ENCODE measurements at places on chromosomes 6 and 20.

DNA sequence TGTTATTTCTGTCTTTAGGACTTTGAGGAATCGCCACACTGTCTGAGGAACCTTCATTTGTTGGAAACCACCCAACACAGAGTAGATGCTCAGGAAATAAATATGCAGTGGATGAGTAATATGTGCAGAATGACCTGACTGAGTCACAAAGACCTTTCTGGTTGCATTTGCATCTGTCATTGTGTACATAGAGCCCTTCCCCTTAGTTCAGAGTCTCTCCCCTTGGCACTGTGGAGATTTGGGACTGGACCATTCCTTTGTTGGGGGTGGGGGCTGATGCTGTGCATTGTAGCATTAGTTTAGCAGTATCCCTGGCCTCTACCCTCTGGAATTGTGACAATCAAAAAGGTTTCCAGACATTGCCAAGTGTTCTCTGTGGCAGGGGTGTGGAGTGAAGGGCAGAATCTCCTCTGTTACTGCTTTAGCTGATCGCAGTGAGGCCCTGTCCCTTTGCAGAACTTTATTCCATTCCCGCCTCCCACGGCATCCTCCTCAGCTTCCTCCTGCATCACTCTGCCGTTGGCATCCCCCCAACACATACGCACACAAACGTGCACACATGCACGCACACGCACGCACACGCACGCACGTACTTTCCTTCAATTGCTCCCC lies 64.5 kb downstream of the EYA2 start:
- DNase-seq: no peak

GRCh38 chr6:166029506-166029905 lies 138.1 kb downstream of the TBXT start:
- DNase-seq: no peak

DNA sequence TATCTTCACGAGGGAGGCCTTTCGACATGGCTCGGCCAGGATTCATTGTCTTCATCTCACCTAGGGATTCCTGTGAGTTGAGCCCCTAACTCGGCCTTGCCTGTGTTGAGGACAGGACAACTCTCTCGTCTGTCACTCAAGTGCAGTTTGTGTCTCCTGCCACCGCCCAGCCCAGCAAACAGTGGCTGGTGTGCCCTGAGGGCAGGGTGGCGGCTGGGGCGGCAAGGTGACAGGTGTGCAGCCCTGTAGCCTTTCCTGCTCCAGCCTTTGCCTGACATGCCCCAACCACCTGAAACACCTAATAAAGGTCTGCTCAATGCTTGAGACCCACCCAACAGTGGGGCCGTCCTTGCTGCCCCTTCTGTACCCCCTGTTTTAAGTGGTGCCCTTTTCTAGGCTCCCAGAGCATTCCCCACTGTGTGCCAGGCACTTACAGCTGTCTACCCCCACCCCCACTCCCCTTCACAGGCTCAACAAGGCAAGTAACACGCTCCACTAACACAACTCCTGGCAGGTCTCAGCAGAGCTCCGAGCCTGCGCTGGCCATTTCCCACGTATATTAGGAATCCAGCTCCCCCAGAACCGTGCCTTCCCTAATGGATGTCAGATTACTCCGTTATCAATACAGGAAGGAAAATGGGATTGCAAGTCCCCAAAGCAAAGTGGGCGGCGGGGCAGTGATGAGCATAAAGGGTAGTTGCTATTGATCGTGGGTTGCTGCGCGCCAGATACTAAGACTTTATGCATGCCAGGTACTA lies 17.7 kb downstream of the GFRA4 start:
- DNase-seq: no peak

DNA sequence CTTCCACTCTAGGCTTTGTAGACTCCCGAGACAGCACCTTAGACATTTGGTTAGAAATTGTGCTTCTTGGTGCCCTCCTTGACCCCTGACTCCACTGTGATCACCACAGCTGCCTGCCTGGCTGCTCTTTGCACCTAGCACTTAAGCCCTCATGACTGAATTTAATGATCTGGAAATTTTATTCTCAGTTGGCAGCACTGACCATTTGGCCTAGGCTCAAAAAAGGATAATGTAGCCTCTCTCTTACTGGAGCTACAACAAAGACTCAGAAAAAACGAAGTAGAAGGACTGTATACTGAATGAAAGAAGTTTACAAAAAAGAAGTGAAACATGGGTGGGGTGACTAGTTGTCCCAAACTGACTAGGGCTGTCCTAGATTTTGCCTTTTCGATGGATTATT lies 11.3 kb upstream of the ABRACL start:
- DNase-seq: no peak

- DNase-seq: no peak
These were observed 96.6 kb upstream of the MAN1A1 start for GRCh38 chr6:119446115-119446554.

GRCh38 chr20:48205786-48206185 lies 420.5 kb upstream of the SULF2 start:
- no peak for DNase-seq

- DNase-seq: no peak
These were observed 55.1 kb downstream of the MYLK4 start for GRCh38 chr6:2695454-2696095.

DNA sequence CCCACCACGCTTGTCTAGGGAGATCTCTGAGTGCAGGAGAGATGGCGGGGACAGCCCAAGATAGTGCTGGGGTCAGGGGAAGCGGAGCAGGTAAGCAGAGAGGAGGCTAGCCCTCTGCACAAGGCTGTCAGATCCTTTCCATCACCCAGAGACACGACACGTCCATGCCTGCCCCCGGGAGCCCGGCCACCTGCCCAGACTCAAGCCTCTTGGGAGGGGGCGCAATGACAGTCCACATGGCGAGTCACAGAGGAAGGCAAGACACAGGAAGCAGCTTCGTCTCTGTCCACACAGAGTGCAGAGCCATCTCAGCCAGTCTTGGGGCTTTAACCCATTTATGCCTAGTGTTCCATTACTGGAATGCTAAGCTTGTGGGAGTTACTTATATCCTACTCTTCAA lies 78.4 kb downstream of the PREX1 start:
- no peak for DNase-seq

- peak; percentile 46 for DNase-seq
These were observed 71.6 kb downstream of the SH3BGRL2 start for GRCh38 chr6:79702691-79703090.

- no peak for DNase-seq
These were observed 10.4 kb downstream of the CD24 start for GRCh38 chr6:106964099-106964498.

- no peak for DNase-seq
These were observed 160.5 kb downstream of the TTLL2 start for GRCh38 chr6:167485186-167485978.

GRCh38 chr6:30355281-30355680 lies 10.3 kb downstream of the RPP21 start:
- DNase-seq: no peak

DNA sequence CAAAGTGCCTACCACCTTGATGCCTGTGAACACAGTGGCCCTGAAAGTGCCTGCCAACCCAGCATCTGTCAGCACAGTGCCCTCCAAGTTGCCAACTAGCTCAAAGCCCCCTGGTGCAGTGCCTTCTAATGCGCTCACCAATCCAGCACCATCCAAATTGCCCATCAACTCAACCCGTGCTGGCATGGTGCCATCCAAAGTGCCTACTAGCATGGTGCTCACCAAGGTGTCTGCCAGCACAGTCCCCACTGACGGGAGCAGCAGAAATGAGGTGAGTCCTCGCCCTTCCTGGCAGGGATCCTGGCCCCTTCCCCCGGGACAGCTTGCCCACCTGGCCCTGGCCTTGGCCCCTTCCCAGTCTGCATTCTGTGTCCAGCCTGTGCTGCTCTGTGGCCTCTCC lies 17.9 kb downstream of the MAVS start:
- no peak for DNase-seq

DNA sequence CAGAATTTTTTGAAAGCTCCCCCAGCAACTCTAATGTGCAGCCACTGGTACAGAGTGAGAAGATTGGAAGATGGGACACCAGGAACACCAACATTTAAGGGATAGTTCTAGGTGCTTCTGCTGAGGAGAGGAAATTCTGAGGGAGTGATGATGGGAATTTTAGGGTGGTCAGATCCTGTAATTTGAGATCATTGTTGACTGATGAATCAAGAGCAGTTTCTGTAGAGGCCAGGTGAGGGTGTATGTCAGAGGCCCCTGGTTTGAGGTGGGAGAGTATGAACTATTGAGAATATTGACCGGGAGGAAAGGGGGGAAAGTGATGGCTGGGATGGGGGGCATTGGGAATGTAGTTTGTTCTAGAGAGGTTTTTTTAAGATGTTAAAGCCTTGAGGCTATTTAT lies 47.2 kb downstream of the PTPRA start:
- no peak for DNase-seq

DNA sequence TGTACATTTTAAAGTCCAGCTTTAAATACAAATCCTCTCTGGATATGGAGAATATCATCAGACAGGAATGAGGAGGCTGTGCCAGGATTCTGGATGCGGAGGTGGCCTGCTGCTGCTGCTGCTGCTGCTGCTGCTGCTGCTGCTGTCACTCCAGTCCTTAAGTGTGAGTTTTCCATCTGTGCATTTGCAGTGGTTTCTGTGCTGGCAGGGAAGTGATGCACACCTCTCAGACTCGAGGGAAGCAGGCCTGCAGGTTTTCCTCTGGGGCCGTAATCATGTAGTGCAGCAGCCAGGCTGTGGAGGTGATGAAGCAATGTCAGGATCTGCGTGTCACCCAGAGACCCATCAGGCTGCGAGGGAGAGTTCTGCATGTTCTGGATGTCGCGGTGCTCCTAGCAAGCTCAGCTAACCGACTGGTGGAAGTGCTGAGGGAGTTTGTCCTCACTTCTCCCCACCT lies 32.0 kb downstream of the CFAP61 start:
- no peak for DNase-seq

DNA sequence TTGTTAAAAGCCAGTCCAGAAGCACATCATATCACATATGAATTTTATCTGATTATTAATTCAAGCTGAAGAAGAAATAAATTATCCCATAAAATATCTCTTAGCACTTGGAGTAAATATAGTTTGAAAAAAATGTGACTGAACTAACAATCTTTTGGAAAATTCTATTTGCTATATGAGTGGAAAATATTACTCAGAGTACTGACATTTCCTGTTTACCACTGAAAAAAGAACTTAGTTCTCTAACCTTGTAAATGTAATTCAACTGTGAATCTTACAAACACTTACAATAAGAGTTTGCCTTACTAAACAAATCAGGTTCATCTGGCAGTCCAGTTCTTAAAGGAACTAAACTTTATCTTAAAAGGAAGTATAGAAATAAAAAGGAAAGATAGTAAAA lies 44.2 kb downstream of the MOXD1 start:
- DNase-seq: no peak

DNA sequence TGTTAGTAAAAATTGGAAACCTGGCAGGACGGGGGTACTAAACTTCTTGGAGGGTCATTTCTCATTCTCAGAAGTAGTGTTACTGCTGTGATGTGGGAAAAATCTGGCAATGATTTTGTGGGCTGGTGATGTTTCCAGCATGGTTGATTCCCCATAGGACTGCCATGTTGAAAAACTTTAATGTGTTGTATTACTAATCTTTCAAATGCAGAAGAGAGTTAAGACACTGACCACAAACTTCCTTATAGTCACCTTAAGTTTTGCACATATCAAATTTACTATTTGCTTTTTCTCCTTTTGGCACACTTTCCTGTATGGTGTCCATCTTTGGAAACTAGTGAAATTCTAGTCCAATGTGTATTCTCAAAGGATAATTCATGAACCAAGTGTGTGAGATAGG lies 236.2 kb upstream of the TAB2 start:
- DNase-seq: no peak

DNA sequence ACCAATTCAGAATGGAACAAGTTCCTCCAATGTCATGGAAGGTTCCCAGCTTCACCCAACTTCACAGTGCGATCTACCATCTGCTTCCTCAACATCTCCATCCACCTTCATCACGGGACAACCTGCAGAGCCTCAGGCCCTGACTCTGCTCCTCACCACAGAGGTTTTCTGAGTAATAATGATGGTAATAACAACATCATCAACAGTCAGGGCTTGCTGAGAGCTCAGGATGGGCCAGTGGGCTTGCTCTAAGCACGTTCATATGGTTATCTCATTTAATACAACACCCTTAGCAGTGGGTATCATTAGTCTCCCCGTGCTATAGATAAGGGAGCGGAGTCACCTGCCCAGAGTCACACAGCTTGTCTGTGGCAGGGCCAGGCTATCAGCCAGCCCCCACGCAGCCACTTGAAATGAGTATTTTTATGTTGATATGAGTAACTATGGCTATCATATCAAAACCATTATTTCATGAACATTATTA lies 38.6 kb downstream of the PREX1 start:
- DNase-seq: no peak

DNA sequence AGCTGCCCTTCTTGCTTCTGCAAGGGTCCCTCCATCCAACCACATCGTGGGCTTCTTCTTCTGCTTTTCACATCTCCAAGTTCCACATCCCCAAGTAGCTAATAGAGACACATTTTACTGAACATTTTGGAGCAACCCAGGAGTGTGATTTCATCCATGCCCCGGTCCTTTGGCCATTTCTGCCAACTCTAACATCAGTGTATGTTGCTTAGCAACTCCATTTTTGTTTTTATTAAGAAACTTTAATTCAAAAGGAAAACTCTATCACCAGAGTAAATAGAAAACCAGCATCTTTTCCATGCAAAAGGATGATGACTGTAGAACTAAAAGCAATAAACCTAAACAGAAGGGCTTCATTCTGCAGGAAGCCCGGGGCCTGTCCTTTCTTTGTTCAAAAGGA lies 32.7 kb upstream of the SULF2 start:
- no peak for DNase-seq

GRCh38 chr6:129209355-129209754 lies 326.4 kb downstream of the LAMA2 start:
- DNase-seq: no peak

GRCh38 chr20:51230727-51231126 lies 207.8 kb upstream of the KCNG1 start:
- no peak for DNase-seq

DNA sequence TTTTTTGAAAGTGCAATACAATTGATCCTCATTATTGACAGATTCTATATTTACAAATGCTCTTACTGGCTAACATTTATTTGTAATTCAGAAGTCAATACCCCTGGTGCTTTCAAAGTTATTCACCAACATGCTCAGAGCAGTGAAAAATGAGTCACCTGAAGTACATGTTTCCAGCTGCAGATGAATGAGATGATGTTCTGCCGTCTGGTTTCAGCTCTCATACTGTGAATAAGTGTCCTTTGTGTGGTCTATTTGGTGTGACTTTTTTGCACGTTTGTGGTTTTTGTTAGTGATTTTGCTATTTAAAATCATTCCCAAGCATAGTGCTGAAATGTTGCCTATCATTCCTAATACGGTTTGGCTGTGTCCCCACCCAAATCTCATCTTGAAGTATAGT lies 22.3 kb upstream of the EYA4 start:
- no peak for DNase-seq

DNA sequence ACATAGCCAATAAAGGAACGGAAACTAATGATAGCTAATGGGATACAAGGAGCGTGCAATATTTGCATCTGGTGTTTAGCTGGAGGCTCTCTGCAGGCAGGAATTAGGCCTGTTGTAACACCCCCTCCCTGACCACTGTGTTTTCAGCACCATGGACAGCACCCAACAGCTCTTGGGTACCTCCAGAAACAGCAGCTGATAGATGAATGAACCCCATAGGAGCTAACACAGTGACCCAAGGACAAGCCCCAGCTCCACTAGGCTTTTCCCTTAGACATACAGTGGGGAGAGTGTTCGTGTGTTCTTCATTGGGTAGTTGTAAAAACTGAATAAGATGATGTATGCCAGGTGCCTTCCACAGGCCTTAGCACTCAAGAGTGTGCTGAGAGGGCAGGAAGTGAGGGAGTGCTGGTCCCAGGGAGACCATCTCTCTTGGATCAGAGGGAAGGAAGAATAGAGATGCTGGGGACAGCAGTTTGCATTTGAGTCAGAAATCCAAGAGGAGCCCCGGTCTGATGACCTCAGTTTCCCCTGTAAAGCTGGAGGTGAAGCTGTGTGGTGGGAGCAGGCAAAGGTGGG lies 161.3 kb downstream of the PHACTR3 start:
- DNase-seq: no peak
